ENCODE measurements at places on chromosomes 12 and 14.

DNA sequence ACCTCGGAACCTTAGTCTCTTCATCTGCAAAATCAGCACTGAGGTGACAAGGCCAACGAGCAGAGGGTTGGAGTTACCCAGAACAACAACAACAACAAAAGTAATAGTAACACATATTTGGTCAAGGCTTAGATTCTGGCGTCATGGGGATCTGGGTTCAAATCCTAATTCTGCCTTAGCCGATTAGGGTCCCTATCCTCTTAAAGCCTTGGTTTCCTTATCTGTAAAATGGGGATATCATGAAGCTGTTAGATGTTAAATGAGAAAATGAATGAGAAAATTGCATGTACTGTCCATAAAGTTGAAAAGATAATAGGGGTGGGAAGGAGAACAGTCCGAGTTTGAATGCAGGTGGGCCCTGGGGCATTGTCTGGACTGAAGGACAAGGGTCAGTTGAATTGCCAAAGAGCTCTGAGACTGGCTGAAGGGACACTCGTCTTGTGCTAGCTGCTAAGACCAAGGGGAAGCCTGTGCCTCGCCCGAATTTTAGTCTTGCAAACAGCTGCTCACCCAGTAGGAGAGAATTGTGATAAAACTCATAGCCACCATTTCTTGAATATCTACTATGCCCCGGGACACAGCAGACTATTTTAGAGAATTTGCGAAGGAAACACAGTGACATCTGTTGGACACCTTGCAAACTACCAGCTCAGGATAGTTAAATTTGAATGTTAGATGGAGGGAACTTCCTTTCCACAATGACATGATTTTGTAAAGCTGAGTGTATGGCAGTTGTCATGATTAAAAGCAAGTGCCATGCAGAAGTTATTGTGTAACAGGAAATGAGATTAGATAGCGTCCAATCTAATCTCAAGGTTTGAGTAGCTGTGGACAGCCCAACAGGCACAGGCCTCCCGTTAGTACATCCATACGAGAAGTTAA lies 6.8 kb upstream of the HNF1A start:
- DNase-seq = peak; percentile 65

DNA sequence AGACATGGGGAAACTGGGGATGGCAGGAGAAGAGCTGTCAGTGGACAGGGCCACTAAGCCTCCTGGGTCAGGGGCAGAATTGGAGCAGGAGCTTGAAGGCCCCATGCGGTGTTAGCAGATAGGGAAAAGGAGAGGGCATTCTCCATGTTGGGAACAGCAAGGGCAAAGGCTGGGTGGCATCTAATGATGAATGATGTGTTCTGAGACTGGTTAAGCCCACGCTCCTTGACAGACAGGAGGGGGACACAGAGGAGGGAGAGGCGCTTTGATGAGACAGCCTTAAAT lies 63.0 kb downstream of the CLMN start:
- no peak for DNase-seq

GRCh38 chr14:24900269-24901100 lies 149.5 kb downstream of the STXBP6 start:
- DNase-seq = no peak

GRCh38 chr12:2540535-2540941 lies 254.2 kb upstream of the FKBP4 start:
- no peak for DNase-seq

GRCh38 chr12:18192119-18192518 lies 69.2 kb upstream of the PIK3C2G start:
- no peak for DNase-seq

- DNase-seq = no peak
Measured at GRCh38 chr12:49730568-49731101, 10.7 kb upstream of the TMBIM6 start.
